Activated CD8-positive, alpha-beta memory T cell treated with anti-CD3 and anti-CD28 coated beads, Interleukin-2, amount 10 ng/mL, durations not matched to agents 7 days and 5 days (primary cell): ENCODE measurements at places on chromosomes 2 and 18.

DNA sequence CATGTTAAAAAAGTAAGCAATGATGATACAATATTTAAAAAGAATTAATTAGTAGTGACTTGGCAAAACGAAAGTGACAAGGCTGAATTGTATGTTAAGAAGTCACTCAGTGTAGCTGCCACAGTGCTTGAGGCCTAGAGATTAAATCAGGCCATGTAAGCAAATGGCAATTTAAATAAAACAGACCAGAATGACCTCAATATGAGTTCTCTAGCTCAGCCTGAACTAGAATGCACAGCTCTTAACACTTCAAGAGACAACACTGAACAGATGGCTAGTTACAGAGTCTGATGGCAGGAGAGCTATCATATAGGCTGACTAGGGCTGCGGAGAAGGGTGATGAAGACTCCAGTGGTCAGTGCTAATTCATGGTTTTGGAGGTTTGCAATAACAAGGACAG lies 117.9 kb upstream of the ZBTB14 start:
- no peak for DNase-seq
- H3K4me3 ChIP-seq, result no peak overlapping the region
- H3K4me1 ChIP-seq, result no peaks in the 10 kb centered on the region
- H3K27me3 ChIP-seq, result peaks cover 11% of the 10 kb centered on the region
- H3K36me3 ChIP-seq, result no peaks in the 10 kb centered on the region
- no peak overlapping the region for H3K27ac ChIP-seq

DNA sequence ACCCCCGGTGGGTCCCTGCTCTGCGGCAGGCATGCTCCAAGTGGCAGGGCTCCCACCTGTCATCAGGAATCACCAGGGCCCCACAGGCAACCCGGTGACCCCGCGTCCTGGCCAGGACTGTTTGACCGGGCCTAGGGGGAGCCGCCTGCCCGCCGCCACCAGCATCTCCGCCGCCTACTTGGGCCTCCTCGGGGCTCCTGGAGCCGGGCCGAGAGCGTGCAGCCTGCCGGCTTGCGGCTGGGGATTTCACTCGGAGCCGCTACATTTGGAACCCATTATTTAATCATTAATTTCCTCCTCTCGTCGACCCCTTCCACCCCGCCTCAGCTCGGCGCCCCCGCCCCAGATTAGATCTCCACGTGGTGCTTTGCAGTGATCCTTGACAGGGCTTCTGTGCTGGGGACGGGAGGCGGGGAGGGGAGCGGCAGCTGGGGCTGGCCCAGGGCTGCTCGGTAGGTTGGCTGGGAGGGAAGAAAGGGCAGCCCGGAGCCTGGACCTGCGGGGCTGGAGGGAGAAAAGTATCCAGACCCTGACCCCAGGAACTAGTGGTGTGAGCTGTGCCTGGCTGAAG lies 295.4 kb downstream of the CYP26B1 start:
- no peaks in the 10 kb centered on the region for H3K36me3 ChIP-seq
- no peak for DNase-seq
- H3K4me1 ChIP-seq, result no peaks in the 10 kb centered on the region
- H3K27ac ChIP-seq, result no peak overlapping the region

- H3K4me3 ChIP-seq, result no peak overlapping the region
- peaks cover 34% of the 10 kb centered on the region for H3K27me3 ChIP-seq
- no peak overlapping the region for H3K27ac ChIP-seq
- DNase-seq, result no peak
- no peaks in the 10 kb centered on the region for H3K36me3 ChIP-seq
Measured at GRCh38 chr2:70381821-70382220, 80.0 kb upstream of the FAM136A start.

GRCh38 chr2:102253140-102253752 lies 58.1 kb upstream of the IL1RL1 start:
- no peak overlapping the region for H3K4me3 ChIP-seq
- H3K4me1 ChIP-seq, result peaks cover 59% of the 10 kb centered on the region
- peak; percentile 59 for DNase-seq
- H3K27ac ChIP-seq, result peak overlapping the region; percentile 57
- peaks cover 21% of the 10 kb centered on the region for H3K27me3 ChIP-seq

DNA sequence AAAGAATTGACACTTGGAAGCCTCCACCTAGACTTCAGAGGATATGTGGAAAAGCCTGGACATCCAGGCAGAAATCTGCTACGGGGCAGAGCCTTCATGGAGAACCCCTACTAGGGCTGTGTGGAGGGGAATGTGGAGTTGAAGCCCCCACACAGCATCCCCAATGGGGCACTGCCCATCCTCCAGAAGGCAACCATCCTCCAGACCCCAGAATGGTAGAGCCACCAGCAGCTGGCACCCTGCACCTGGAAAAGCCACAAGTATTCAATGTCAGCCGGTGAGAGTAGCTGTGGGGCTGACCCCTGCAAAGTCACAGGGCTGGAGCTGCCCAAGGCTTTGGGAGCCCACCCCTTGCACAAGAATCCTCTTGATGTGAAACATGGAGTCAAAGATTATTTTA lies 53.6 kb upstream of the SNTG2 start:
- peaks cover 11% of the 10 kb centered on the region for H3K27me3 ChIP-seq
- H3K4me3 ChIP-seq, result no peak overlapping the region
- no peaks in the 10 kb centered on the region for H3K4me1 ChIP-seq
- DNase-seq, result no peak
- H3K27ac ChIP-seq, result no peak overlapping the region

DNA sequence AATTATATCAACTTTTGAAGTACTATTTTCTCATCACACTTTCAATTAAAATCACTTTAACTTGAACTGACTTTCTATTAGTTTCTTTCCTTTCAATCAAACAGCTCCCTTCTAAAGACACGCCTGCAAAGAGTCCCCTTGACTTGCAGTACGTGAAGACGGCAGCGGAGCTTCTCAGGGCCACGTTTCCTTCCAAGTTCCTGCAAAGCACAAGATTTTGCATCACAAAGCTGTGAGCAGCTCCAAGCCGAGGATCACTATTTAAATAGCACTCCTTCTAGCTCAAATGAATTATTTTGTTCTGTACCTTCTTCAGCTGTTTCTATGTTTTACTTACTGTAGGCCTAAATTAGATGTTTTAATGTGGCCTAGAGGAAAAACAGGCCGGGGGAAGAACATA lies 30.8 kb downstream of the SH3YL1 start:
- no peaks in the 10 kb centered on the region for H3K27me3 ChIP-seq
- no peak overlapping the region for H3K27ac ChIP-seq
- peaks cover 1% of the 10 kb centered on the region for H3K36me3 ChIP-seq
- H3K4me3 ChIP-seq, result no peak overlapping the region
- peaks cover under 1% of the 10 kb centered on the region for H3K4me1 ChIP-seq
- DNase-seq, result no peak

DNA sequence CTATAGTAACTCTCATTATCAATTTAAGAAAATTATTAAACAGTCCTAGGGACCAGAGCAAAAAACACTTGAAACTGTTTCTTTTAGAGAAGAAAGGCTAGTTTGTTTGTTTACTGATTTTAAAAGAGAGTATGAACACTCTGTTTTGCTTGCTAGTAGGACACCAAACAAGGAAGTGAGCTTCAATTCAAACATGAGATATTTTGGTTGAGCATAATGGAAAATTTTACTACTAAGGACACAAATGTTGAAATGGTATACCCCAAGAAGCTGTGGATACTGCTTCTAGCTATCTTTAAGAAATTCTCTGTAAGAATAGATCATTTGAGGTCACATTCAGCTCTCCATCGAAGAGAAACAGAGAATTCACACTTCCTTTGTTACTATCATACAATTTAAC lies 216.3 kb upstream of the SMAD7 start:
- H3K4me1 ChIP-seq, result peaks cover 43% of the 10 kb centered on the region
- H3K27ac ChIP-seq, result peak overlapping the region; percentile 13
- H3K4me3 ChIP-seq, result no peak overlapping the region
- peaks cover 31% of the 10 kb centered on the region for H3K36me3 ChIP-seq

DNA sequence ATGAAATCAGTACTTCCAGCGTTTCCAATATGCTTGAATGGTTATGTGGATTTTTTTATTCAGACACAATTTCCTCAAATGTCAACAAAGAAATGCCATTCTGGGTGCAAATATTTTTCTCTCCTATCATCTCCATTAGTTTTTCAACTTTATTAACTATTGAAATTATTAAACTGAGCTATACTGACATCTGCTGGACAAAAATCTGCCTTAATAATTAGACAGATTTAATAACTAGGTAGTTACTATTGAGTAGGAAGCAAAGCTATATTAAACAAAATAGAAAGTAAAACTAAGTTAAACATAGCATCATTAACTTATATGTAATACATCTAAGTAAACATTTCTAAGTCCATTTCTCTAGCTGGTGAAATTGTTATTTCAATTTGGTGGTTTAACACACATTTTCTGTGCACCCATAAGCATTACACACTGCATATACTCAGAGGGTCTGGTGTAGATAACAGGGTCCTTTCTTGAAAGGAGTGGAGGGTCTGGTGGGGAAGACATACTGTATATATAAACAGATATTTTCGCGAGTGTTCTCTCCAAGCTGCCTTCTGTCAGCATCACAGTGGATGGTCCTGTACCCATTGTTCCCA lies 77.0 kb downstream of the LANCL1 start:
- no peak for DNase-seq
- no peaks in the 10 kb centered on the region for H3K4me1 ChIP-seq
- H3K36me3 ChIP-seq, result no peaks in the 10 kb centered on the region
- no peak overlapping the region for H3K27ac ChIP-seq
- no peak overlapping the region for H3K4me3 ChIP-seq
- no peaks in the 10 kb centered on the region for H3K27me3 ChIP-seq

DNA sequence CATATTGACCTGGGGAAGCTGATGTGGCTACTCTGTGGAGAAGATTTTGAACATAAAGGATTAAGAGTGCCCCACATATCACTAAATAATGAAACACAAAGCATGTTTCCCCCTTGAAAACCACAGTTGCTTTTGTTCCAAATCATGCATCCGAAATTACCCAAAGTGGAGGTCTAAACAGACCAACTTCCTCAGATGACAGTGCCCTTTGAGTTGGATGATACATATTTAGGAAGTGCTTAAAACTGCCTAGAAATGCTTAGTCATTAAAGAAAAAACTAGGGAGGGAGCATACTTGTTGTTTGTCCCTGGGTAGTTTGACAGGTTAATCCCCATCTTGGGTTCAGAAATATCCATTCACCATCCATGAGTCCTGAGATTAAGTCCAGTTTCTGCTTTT lies 1070.3 kb downstream of the SUCLG1 start:
- no peaks in the 10 kb centered on the region for H3K27me3 ChIP-seq
- no peaks in the 10 kb centered on the region for H3K4me1 ChIP-seq
- DNase-seq, result no peak
- H3K27ac ChIP-seq, result no peak overlapping the region
- no peak overlapping the region for H3K4me3 ChIP-seq

DNA sequence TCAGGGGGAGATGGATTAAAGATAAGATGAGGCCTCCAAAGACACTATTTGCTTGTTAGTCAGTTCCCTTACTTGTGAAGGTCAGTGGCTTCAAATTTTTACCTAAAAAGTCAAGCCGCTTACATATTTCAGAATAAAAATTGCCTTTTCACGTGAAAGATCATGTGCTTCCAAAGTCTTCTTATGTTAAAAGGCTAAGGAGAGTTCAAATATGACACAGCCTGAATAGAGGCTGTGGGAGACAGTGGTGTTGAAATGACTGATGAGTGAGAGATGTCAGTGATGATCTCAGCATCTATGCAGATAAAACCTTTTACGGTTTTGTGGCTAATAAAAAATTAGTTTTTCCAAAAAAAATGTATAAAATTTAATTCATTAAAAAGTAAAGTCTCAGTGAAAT lies 40.5 kb downstream of the UPP2 start:
- H3K4me1 ChIP-seq, result no peaks in the 10 kb centered on the region
- no peaks in the 10 kb centered on the region for H3K36me3 ChIP-seq
- DNase-seq, result no peak
- no peak overlapping the region for H3K27ac ChIP-seq

- no peak overlapping the region for H3K4me3 ChIP-seq
- H3K36me3 ChIP-seq, result no peaks in the 10 kb centered on the region
- peaks cover 3% of the 10 kb centered on the region for H3K27me3 ChIP-seq
- peaks cover 22% of the 10 kb centered on the region for H3K4me1 ChIP-seq
Measured at GRCh38 chr18:11984091-11984490, 2.8 kb downstream of the IMPA2 start.

GRCh38 chr2:39837856-39838453 lies 58.9 kb upstream of the THUMPD2 start:
- H3K4me1 ChIP-seq, result no peaks in the 10 kb centered on the region
- DNase-seq, result no peak
- H3K4me3 ChIP-seq, result no peak overlapping the region
- H3K36me3 ChIP-seq, result no peaks in the 10 kb centered on the region
- H3K27ac ChIP-seq, result no peak overlapping the region

DNA sequence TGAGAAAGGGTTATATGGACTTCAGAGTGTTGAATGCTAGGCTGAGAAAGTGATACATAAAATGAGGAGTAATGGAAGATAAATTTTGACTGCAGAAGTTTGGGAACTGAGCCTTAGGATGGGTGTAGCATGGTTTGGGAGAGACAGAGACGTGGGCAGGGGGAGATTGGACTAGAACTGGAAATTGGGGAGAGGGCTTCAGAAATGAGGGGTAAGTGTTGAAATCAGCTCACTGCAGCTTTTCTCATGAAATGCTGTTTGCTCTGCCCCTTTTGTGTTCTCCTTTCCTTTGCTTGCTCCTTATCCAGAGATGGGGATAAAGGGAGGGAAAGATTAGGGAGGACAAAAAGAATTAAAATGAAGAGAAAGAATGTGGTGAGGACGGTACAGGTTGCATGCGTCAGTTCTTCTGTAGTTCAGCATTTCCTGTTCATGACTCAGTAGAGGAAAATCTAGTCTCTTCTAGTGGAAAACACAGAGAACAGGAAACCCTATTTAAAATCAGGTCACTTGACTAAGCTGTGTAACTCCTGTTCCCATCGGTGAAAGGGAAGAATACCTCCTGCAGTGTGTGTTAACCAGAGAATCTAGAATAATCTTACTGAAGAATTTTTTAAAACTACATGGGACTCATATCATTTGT lies 105.6 kb downstream of the CRIM1 start:
- H3K27ac ChIP-seq, result no peak overlapping the region
- H3K27me3 ChIP-seq, result no peaks in the 10 kb centered on the region
- DNase-seq, result no peak
- peaks cover 2% of the 10 kb centered on the region for H3K4me1 ChIP-seq

DNA sequence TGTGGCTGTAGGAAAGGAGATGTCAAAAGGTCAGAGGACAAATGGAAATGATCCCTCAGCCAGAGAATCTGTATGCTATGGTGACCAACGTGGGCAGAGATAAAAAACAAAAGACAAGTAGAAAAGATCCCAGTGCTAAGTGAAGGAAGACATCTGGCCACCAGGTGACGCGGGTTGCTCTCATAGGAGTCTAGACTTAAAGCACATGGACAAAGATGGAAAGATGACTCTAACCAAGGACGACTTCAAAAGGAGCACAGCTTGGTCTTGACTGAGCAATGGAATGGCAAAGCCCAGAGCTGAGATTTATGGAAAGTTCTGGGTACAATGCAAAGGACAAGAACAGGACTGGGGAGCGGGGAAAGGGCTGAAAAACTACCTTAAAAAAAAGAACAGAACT lies 96.8 kb downstream of the CLIP4 start:
- no peaks in the 10 kb centered on the region for H3K27me3 ChIP-seq
- H3K36me3 ChIP-seq, result no peaks in the 10 kb centered on the region
- H3K27ac ChIP-seq, result no peak overlapping the region
- no peak overlapping the region for H3K4me3 ChIP-seq
